Stimulated activated CD4-positive, alpha-beta T cell treated with anti-CD3 and anti-CD28 coated beads, TNF-alpha, amount 100 ng/mL, for 24 hours (primary cell): ENCODE measurements at places on chromosomes 7 and 10.

DNA sequence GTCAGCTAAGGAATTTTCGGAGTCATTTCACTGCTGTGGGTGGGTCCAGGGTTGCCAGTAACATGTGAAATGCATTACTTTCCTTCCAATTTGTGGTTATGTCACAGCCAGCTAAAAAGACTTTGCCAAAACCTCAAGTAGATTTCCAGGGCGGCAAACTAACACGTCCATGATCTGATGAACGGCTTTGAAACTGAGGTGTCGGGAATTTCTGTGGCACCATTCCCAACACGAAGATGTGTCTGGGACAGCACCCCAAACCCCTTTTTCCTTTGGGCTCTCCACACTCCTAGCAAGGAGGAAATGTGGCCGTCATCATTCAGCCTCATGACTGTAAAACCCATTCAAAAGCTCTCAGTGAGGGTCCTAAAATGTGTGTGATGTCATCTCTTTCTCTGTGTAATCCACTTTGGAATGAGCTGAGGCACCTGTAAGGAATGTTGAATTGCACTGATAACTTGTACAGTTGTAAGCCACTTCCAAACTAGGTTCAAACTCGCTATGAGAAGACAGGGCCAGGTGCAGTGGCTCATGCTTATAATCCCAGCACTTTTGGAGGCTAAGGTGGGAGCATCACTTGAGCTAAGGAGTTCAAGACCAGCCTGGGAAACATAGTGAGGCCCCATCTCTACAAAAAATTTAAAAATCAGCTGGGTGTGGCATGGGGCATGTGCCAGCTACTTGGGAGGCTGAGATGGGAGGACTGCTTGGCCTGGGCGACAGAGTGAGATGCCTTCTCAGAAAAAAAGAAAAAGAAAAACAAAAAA, 146.1 kb upstream of the FRMD4A start:
- DNase-seq: no peak

- no peak for DNase-seq
Measured at GRCh38 chr7:152076324-152076821, 50.9 kb downstream of the GALNT11 start.

DNA sequence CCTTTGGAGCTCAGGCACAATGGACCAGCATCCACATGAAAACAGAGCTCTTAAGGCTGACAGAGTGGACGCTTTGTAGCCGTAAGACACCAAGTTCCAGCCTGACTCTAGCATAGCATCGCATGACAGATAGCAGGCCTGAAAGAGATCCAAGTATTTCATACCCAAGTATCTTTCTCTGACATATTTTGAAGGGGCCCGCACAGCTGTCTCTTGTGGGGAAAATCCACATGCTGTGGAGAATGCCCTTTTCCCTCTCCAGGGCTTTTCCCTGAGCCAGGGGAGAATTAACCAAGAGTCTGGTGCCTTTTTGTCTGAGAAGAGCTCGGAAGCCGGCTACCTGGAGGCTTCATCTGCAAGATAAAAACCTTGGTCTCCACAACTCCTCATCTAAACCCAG, 51.0 kb downstream of the CFAP46 start:
- no peak for DNase-seq

GRCh38 chr7:5477126-5477525, 53.5 kb upstream of the TNRC18 start:
- no peak for DNase-seq

- DNase-seq: no peak
Measured at GRCh38 chr7:16918288-16918895, 36.6 kb upstream of the AGR3 start.
